Muscle of arm (tissue), 14 donors: ENCODE measurements at places on chromosomes 2 and 18.

DNA sequence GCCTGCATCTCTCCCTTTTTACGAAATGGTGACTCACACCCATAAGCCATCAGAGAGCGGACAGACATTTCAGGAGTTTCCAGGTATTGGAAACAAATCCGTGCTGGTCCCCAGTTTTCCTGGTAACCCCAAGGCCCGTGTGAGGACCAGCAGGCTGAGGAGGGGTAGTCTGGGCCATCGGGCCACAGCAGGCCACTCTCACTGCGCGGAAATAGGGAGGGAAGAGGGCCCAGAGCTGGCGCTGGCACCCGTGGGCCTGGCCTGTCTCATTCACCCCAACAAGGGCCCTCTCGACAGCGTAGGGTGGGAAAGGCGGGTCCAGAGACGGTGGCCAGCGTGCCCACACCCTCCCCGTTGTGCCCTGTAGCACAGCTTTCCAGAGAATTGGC, 13.7 kb upstream of the FAHD2A start:
- DNase-seq, result no peak

- DNase-seq, result no peak
Observed at GRCh38 chr18:54696616-54697293, 105.7 kb downstream of the DYNAP start.

DNA sequence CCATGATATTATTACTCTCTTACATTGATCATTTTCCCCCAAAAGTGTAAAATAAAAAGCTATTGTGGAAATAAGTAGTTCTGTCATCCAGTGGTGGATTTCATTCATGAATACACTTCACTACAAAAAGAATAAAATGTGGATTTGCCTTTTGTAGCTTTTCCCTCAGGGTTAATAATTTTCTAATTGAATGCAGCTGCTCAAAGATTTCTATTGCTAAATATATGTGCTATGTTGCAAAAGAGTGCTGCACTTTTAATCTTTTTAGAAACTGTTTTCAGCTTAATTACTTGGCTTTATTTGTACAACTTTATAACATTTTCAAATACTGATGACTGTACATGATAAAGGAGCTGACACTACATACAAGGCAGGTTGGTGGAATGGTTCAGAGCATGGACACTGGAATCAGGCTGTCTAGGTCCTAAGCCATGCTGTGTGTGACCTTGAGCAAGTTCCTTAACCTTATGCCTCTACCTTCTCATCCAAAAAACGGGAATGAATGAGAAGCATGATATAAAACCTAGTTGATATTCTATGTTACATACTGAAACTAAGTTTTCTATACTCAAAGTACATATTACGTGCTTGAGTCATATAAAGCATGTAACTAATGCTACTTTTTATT, 128.8 kb downstream of the THSD7B start:
- DNase-seq, result no peak

- DNase-seq, result no peak
Observed at GRCh38 chr2:198277181-198277580, 472.8 kb downstream of the PLCL1 start.

GRCh38 chr2:46984642-46985476, 69.3 kb upstream of the MCFD2 start:
- DNase-seq, result no peak

DNA sequence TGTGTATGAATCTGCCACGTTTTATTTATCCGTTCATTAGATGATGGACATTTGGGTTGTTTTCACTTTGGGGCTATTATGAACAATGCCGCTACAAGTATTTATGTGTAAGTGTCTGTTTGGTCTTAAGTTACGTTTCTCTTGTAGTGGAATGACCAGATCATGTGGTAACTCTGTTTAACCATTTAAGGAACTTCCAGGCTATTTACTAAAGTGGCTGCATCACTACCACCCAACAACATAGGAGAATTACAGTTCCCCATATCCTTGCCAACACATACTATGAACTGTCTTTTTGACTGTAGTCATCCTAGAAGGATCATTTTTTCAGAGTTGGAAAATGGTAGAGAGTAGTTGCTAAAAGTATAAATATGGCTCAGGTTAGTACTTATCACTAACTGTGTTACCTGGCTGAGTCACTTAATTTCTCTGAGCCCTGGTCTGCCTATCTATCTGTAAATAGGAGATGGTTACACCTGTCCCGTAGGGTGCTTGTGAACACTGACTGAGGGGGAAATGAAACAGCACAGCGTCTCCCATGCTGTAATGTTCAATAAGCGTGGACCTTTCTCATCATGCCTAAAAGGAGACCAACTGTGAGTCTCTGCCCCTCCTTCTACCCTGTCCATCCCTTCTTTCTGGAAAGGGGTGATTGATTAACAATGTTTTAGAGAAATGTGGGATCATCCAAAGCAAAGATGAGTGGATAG, 103.1 kb downstream of the SH3RF3 start:
- DNase-seq, result no peak

DNA sequence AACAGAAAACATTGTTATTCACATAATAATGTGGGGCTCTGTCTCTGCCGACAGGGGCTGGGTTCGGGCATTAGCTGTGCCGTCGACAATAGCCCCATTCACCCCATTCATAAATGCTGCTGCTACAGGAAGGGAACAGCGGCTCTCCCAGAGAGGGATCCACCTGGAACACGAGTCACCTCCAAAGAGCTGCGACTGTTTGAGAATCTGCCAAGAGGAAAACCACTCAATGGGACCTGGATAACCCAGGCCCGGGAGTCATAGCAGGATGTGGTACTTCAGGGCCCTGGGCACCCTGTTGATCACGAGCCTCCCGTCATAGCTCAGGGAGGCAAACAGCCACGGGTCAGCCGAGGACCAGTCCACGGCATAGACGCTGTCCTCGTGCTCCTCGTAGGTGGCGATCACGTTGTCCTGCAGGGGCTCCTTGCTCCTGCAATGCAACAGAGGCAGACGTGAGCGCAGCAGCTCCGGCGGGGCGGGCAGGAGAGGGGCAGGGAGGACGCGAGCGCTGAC, 188.5 kb downstream of the EIPR1 start:
- no peak for DNase-seq

GRCh38 chr18:3255611-3256165, 6.2 kb upstream of the MYL12B start:
- no peak for DNase-seq

GRCh38 chr2:13884291-13884976, 748.1 kb upstream of the LRATD1 start:
- DNase-seq, result no peak

DNA sequence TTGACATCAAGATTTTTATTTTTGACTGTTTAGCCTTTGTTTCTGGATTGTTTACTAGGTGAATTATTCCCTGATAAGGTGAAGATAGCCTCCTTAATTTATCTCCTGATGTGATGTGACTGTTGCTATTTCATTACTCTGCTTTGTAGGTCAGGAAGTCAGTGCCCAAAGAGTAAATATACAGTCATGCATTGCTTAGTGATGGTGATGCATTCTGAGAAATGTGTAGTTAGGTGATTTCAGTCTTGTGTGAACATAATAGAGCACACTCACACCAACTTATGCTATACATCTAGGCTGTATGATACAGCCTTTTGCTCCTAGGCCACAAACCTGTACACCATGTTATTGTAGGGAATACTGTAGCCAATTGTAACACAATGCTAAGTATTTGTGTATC, 102.4 kb upstream of the THUMPD2 start:
- no peak for DNase-seq

DNA sequence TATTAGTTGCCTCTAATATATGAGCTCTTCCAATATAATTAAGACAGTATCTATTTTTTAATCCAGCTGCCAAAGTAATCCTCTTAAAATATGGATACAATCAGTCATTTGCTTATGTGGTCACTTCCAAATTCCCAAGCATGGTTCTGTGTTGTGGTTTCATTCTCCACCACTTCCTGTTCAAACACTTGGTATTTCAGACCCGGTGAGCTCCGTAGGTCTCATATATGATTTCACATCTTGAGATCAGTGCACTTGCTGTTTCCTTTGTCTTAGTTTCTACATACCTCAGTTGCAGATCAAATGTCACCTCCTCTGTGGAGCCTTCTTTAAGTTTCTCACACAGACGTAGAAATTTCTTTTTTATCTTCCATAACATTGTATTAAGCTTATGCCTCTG, 254.2 kb downstream of the KCNS3 start:
- no peak for DNase-seq

DNA sequence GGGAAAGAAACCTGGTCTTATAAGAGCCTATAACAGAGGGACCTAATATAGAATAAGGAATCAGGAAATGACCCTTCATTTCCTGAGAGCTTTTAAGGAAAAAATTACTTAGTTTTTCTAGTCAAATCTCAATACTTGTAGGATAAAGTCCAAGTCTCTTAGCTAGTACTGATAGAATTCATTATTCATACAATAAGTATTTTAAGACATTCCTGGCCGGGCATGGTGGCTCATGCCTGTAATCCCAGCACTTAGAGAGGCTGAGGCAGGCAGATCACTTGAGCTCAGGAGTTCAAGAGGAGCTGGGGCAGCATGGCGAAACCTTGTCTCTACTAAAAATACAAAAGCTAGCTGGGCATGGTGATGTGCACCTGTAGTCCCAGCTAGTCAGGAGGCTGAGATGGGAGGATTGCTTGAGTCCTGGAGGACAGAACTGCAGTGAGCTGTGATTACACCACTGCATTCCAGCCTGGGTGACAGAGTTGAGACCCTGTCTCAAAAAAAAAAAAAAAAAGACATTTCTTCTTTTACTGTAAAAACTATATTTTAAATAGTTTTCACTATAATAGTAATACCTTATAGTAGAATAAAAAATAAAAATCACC, 3.2 kb downstream of the RAB3GAP1 start:
- no peak for DNase-seq

DNA sequence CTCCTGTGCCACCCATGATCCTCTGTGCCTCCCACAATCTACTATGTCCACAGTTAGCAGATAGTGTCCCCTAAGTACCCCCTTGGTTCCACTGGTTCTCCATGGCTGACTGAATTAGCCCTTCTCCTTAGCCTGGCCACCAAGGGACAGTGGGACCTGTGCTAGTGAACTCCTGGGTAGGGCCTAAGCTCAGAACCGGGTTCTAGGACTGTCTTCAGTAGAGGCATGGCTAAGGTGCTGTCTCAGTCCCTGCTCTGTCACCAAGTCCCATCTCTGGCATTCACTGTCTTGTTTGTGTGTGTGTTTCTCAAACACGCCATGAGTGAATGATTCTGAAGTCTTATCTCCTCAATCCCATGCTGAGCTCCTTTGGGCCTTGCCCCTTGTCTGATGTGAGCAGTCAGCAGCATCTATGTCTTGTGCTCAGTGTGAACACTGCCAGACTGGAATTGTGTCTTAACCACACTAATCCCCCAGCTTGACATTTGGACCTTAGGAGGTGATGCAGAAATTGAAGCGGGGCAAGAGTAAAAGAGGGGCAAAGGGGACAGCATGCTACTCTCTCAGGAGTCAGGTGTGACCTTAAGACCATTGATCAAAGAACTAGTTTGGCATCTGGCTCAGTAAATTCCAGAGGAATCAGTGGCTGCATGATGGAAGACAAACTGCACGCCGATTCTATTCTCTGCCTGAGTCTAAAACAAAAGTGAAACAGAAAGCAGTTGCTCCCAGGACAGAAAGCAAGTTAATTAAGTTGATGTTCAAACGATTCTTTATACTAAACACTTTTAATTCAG, 190.5 kb downstream of the ALPK2 start:
- no peak for DNase-seq

DNA sequence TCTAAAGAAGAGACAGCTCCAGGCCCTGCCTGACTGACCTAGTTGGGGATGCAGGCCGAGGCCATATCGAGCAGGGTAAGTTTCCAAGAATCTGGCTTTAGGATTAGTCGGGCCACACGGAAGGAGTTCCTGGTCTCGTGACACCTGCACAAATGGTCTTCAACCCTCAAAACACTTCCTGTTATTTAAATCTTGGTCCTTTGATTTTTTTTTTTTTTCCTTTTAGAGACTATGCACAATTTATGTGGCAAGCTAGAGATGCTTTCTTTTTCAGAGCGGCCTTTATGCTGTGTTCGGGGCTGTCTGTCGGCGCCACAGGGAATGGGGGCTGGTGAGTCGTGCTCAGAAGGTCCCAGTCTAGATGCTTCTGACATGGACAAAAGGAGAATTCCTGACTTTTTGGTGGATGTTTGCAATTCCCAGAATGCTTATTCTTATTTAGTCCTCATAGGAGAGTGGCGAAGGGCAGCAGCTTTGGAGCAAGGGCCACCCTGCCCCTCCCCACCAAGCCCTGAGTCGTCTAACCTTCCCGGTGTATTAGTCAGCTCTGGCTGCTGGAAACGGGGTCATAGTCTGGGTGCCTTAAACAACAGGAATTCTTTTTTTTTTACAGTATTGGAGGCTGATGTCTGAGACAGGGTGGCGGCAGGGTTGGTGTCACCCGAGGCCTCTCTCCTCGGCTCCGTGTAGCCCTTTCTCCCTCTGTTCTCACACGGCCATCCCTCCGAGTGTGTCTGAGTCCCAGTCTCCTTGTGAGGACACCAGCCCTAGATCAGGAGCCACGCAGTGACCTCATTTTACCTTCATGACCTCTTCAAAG, 27.4 kb downstream of the HPCAL1 start:
- no peak for DNase-seq

DNA sequence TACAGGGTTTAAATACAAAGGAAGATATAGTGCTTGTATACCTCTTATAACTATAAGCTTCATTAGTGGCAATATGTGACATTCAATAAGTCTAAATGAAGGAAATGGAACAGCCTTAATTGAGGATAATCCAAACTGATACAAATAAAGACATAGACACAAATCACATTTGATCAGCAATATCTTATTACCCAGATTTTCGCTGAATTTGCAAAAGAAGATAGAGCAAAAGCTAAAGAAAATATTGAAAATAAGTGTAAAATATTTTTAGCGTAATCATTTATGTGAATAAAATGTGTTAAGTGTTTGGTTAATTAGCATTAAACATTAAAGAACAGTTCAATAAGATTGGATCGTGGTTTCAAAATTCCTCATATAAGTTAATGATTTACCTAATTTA, 51.2 kb downstream of the CCDC148 start:
- DNase-seq, result no peak

DNA sequence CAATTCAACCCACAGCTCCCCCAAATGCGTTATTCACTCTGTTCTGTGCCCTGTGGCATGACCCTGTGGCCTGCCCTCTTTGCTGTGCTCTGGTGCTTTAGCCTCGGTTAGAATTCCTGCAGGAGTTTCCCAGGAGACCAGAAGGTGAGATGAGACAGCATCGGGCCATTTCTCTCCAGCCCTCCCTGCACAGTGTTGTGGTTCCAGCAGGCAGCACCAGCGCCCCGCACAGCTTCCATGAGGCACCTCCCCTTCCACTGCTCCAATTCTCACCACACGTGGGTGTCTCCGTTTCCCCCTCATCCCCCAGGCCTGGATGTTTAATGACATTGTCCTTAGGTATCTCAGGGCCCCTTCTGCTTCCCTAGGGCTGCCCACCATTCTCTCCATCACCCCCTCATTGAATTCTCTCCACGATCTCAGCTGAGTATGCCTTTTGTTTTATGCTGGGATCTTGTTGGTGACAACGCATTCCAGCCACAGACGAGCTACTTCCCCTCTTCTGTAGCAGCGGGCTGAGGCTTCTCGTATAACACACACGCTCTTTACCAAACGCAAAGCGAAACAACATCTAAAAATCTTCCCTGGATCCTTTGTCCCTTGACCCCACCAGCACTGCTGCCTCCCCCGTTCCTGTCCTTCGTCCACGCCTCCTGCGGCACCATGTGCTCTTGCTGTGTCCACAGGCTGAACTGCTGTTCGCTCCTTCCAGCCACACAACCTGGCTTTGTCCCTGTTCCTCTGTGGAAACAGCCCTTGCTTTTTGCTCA, 35.1 kb downstream of the ACKR3 start:
- DNase-seq, result no peak
